ENCODE measurements at places on chromosomes 5 and 9. TPM values are rescaled to one million over a fixed set of nuclear protein-coding genes. Genes with fewer than 3 reads are reported as not detected.

Gene NHP2
- total RNA-seq: 107 TPM

Gene WHRN
- total RNA-seq: 5.1 TPM

Gene NME5
- not detected for total RNA-seq

Gene NEUROG1
- total RNA-seq: not detected

Gene CCL21
- 9.3 TPM for total RNA-seq

Gene BAAT
- total RNA-seq: 0.92 TPM

Gene TAS2R1
- not detected for total RNA-seq

Gene PCDHGB2
- total RNA-seq: 13.4 TPM

Gene ROR2
- 0.21 TPM for total RNA-seq

Gene TRPM3
- total RNA-seq: 5.0 TPM

Gene KCNV2
- not detected for total RNA-seq

Gene WDR38
- total RNA-seq: not detected

Gene INVS
- 37.8 TPM for total RNA-seq

Gene NIM1K
- total RNA-seq: not detected
